ENCODE measurements at places on chromosomes 3 and 15.
A peak's percentile ranks its signal among the peaks of the same experiment; 100 is the strongest.

DNA sequence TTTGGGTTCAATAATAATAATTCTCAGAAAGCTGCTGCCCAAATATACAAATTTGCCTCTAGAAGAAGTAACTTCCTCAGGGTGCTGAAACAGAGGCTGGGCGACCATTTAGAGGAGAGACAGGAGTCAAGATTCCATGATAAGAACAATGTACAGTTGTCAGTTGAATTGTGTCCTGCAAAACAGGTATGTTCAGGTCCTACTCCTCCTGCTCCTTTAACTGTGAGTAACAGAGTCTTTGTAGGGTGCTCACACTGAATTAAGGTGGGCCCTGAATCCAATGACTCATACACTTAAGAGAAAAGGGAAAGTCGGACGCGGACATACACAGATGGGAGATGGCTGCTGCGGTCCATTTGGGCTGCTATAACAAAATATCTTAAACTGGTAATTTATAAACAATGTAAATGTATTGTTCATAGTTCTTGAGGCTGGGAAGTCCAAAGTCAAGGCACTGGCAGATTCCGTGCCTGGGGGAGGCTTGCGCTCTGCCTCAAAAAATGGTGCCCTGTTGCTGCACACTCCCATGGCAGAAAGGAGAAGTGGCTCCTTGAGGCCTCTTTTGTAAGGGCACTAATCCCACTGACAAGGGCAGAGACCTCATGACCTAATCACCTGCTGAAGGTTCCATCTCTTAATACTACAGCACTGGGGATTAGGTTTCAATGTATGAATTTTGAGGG is 55.1 kb downstream of the MB21D2 start:
- no peak for DNase-seq

GRCh38 chr15:48089702-48090101 is 31.1 kb upstream of the SLC24A5 start:
- DNase-seq, result no peak

GRCh38 chr15:65094294-65094995 is 17.9 kb downstream of the KBTBD13 start:
- DNase-seq, result no peak

- DNase-seq, result no peak
Observed at GRCh38 chr15:42032376-42033213, 11.8 kb upstream of the PLA2G4E start.

DNA sequence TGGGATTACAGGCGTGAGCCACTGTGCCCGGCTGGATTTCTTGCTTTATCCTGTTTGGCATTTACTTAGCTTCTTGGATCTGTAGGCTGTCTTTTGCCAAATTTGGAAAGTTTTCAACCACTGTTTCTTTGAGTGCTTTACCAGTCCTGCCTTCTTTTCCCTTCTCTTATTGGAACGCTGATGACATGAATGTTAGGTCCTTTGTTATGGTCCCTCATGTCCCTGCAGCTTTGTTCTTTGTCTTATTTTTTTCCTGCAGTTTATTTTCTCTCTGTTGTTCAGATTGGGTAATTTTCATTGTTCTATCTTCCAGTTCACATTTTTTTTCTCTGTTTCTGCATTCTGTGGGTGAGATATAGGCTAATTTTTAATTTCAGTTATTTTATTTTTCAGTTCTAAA is 25.0 kb downstream of the SH3GL3 start:
- no peak for DNase-seq

- DNase-seq, result peak; percentile 20
Observed at GRCh38 chr3:150210461-150211110, 197.5 kb upstream of the TSC22D2 start.

DNA sequence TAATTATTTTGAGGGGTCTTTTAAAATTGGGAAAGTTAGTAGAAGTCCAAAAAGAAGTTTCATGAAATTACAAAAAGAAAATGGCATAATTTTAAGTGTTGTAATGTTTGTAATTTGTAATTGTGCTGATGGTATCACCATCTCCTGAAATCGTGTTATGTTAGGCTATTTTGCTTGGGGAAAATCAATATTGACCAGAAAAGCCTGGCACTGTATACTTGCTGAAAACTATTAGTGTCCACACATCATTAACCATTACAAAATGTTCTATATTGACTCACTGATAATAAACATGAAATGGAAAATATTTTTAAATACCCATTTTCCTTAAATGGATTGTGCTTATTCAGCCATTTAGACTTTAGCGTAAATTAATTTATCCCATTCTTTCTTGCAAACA is 40.3 kb upstream of the ZBED2 start:
- DNase-seq, result no peak

GRCh38 chr3:176994393-176994792 is 202.9 kb downstream of the TBL1XR1 start:
- DNase-seq, result no peak

- no peak for DNase-seq
Observed at GRCh38 chr3:126380011-126380768, 14.5 kb upstream of the CFAP100 start.

GRCh38 chr15:68176601-68177000 is 28.5 kb downstream of the CALML4 start:
- DNase-seq, result peak; percentile 26

GRCh38 chr15:68583321-68583720 is 4.5 kb downstream of the CORO2B start:
- no peak for DNase-seq

DNA sequence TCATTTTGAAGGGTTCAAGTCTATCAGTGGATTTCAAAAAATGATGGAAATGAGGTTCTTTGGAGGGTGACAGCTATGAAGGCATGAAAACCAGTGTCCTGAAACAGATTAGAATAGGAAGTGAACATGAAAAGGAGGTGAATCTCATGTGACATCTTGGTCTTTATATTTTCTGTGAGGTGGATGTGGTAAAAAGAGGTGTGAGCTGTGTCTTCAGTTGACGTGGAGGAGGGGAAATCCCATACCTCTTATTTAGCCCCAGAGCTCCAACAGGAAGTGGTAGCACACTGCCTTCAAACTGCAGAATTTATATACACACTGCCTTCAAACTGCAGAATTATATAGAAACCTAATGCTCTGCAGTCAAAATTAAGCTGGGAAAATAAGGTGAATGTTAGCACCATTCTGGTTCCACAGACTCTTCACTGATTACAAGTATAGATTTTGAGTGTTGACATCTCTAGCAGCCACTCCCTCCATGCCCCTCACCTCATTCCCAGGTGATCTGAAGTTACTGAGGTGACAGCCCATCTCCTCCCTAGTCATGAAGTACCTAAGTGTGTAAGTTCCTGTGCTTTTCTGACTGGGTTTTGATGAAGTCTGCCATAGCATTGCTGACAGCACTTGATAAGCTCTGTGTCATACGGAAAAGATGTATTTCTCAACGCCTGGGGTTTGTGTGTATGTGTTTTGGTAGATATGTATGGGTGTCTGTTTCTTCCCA is 2.7 kb downstream of the RAB8B start:
- no peak for DNase-seq

- no peak for DNase-seq
Observed at GRCh38 chr3:12456441-12456840, 27.8 kb upstream of the TSEN2 start.

DNA sequence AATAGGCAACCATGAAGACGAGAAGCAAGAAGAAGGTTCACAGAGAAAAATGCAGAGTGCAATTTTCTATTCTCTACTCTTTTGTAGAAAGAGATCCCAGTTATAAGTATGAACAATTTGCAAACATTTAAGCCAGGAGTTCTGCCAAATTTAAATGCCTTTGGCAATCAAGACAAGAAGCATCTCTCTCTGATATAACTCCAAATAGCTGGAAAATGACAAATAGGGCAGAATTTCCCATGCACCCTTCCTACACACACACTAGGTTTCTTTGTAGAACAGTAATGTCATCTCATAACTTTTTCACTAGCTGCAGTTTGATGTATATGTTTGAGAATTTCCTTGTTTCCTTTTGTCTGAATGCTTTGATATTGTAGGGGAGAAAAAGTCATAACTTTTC is 333.5 kb upstream of the AZI2 start:
- no peak for DNase-seq

DNA sequence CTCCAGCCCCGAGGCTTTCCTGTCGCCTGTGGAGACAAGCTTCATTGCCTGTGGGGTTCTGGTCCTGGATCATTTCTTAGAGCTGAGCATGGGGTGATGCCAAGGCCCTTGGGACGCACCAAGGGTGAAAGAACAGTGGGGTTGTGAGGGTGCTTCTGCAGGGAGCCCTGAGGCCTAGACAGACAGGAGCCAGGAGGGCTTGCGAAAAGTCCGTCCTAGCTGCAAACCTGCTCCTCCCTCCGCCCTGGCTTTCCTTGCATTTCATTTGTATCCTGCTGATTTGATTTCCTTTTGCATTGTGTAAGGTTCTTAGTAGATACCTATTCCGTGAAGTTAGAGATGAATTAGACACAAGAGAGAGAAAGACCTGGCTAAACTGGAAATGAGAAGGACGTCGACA is 286.9 kb upstream of the C2CD4B start:
- DNase-seq, result no peak

DNA sequence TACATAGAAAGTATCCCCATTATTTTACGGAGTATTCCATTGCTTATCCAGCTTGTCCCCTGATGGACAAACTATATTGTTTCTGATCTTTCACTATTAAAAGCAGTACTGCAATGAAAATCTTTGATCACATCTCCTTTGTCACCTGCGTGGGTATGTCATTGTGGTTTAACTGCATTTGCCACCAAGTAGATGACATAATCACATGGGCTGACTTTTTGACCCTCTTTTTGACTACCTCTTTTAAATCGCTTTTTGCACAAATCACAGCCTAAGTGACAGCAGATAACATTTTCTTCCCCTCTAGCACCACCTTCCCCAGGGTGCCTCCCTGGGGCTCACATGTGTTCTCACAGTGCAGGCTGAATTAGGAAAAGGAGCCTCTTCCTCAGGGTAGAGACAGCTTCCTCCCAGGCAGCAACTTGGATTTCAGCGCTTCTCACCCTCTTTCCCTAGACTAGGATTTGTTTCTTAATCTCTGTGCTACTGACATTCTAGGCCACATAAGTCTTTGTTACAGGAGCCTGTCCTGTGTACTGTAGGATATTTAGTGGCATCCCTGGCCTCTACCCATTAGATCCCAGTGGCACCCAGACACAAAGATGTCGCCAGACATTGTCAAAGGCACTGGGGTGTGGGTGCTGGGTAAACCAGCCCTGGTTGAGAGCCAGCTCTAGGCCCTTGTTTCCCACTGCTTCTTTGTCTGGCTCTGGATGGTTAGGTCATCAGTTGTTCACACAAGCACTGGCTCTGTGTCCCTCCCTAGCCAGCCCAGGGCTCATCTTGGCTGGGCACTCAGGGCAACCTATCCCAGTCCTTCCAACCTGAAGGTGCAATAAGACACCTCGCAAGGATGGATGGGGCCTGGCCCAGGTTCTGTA is 1.3 kb upstream of the RBP1 start:
- DNase-seq, result no peak

DNA sequence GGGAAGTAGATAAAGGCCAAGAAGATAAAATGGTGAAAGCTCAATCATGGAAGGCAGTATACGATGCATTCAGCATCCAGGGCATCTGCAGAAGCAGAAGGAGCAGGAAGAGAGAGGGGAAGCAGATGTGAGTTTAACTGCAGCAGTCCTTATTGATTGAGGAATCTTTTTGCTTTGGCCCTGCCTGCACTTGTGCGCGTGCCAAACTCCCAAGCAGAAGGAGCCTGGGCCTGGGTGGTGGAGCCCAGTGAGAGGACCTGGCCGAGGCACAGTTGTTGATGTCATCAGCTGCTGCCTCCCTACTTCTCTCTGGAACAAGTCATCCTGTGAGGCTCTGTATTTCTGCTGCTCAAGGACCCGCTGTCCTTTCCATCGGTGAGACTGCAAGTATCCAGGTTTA is 65.5 kb upstream of the ROPN1 start:
- DNase-seq, result no peak

GRCh38 chr3:780505-780904 is 312.3 kb upstream of the CNTN6 start:
- DNase-seq, result no peak

- no peak for DNase-seq
Observed at GRCh38 chr3:170638988-170639387, 53.1 kb upstream of the SLC7A14 start.

DNA sequence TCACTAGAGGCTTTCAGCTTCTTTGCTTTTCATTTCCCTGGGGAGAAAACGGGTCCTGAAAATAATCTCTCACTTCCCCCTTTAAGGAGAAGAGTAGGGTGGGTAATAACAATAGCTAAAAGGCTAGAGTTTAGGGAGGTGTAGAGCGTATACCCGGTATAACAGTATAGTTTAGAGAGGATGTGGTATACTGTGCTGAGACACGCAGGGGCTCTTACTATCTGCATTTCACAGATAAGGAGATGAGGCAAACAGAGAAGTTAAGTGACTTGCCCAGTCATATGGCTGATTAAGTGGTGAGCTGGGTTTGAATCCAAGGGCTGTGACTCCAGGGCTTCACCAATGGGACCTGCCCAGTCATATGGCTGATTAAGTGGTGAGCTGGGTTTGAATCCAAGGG is 15.0 kb upstream of the KCNMB3 start:
- no peak for DNase-seq
